Muscle of back (tissue), 13 donors: ENCODE measurements at places on chromosomes 12 and 14.
A peak's percentile ranks its signal among the peaks of the same experiment; 100 is the strongest.

DNA sequence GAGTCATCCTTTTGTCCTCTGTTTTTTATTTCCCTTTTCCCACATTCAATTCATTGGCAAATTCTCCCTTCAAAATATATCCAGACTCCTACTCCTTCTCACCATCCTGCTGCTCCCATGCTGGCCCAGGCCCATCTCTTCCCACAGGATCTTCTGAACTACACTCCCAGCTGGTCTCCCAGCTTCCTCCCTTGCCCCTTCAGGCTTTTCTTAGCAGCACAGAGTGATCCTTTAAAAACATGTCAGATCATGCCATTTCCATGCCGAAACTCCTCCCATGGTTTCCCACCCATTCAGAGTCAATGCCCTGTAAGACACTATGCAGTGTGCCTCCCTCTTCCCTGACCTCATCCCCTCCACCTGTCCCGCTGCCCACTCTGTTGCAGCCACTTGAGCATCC, 2.4 kb upstream of the KRT84 start:
- DNase-seq = no peak

- no peak for DNase-seq
Observed at GRCh38 chr12:131900397-131900796, 6.0 kb downstream of the ULK1 start.

- DNase-seq = no peak
Observed at GRCh38 chr12:41970744-41971143, 173.9 kb downstream of the GXYLT1 start.

DNA sequence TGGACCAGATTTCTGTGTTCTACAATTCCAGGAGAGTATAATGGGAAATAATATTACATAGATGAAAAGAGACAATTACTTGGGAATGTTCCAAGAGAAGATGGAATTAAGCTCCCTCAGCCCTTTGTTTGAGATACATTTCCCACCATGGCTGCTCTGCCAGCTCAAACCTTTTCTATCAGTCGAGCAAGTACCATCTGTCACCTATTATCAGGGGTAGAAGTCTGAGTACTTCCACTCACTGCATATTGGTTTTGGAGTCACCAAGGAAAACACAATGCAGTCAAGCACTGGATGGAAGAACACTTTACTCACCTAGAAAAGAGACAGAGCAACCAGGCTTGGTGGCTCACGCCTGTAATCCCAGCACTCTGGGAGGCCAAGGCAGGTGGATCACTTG, 270.4 kb upstream of the FAR2 start:
- no peak for DNase-seq

DNA sequence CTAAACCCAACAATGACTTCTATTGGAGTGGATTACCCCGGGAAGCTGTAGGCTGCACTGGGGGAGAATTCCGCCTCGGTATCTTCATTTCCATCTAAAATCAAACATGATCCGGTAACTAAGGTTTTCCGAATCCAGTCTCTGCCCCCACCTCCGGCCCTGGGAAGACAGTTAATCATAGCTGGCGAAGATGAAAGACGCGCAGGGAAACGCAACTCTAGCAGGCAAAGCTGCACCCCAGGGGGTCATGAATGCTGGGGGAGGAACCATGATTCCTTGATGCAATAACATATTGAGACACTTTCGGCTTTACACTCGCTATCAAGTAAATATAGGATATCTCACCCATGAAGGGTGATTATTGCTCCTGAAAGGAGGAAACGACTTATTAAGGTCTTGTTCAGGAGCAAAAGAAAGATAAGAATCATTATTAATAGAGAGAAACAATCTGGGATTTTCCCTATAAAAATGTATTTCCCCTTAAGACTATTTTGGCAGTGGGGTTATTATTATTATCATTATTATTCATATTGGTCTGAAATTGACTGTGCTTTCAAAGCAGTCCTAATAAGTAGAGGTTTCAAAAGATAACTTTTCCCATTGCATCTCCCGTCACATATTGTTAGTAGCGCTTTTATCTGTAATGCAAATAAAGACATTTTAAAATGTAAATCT, 614.9 kb downstream of the VRK1 start:
- DNase-seq = no peak

DNA sequence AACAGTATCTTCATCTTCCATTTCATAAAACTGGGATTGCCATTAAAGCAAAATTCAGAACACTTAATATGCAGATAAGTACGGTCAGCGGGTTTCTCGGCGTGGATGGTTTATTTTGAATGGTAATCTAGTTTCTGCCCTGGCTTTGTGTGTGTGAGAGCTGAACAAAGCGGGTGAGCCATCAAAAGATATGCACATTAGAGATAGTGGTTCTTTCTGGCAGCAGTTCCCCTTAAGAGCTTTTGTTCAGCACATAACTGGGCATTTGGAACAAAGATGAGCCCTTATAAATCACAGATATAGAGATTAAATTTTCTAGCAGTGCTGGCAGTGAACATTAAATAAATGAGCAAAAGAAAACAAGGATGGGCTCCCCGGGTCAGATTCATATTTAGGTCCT, 207.5 kb downstream of the CALM1 start:
- DNase-seq = no peak

DNA sequence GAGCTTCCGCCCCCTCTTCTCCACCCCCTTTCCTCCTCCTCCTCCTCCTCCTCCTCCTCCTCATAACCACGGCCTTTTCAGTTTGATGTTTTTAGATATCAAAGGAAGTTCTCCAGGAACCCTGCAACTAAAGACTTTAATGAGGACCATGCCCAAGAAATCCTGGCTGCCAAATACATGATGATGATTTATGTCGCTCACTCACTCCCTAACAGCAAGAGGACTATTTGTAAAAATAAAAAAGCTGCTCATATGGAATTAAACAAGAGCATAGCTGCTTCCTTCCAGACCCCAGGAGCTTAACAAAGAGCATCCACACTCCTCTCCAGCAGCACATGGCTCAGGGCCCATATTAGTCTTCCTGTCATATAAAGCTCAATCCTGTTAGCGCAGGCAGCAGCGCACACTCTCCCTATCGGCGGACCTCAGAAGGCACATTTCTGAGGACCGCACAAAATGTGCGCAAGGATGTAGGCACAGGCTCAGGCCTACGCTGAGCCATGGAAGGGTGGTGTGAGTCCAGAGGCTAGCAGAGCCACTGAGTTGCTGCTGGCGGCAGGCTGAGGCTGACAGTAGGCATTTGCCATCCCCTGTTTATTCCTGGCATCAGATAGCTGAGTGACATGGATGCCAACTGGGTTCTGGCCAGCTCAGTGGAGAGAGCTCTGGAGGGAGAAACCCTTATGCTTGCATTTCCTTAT, 232.8 kb downstream of the MSRB3 start:
- peak; percentile 91 for DNase-seq

DNA sequence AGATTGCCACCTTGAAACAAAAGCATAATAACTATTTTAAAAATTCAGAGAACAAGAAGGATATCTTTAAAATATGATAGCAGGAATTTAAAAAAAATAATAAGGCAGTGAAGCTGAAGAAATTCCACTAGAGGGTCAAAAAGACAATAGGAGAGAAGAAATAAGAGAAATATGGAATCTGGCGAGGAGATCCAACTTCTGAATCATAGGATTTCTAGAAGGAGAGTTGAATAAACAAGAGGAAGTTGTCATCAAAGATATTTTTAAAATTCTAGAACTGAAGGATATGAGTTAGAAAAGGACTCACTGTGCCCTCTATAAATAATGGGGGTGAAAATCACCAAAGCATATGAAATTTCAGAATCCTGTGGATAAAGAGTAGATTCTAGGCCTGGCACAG, 26.8 kb upstream of the TOMM20L start:
- DNase-seq = no peak

- peak; percentile 94 for DNase-seq
Observed at GRCh38 chr14:81436296-81437138, 36.4 kb upstream of the STON2 start.

GRCh38 chr14:103697206-103697602, 18.0 kb downstream of the XRCC3 start:
- DNase-seq = no peak

GRCh38 chr12:16036073-16036472, 124.9 kb downstream of the DERA start:
- no peak for DNase-seq

DNA sequence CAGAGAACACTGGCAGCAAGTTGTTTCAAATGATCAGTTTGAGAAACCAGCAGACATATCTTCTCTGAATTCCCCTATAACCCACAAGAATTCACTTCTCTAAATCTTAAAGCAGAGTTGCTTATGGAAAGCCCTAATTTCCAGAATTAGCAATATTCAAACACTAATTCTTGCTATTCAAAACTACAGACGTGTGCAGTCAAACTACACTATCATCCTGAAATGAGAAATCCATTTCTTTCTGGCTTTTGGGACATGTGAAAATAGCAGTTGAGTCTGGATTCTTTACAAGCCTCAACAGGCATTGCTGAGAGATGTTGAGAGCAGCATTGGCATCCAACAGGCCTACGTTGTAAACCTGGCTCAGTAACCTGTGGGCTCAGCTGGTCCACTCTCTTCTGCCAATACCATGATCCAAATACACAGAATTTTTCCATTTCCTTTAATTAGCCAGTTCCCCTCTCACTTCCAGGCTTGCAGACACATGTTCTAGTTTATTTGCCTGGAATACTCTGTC, 74.6 kb upstream of the TMTC1 start:
- DNase-seq = no peak

DNA sequence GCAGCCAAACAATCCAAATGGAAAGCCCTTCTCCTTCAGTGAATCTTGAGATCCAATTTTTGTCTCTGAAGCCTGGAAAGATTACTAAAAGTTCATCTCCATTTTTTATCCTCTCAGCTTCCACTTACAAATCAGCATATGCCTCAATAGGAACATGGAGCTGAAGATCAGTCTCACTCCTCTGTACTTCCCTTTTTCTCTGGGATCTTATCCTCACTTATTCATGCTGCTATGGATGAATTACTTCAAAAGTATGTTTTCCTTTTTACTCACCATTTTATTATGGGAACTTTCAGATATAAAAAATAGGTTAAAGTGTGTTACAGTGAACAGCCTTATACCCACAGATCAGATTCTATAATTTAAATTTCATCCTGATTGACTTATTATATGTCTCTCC, 14.4 kb upstream of the NTF3 start:
- DNase-seq = no peak

- no peak for DNase-seq
Observed at GRCh38 chr14:55077170-55078151, 26.0 kb downstream of the MAPK1IP1L start.

GRCh38 chr12:10341892-10342509, 34.3 kb downstream of the KLRD1 start:
- DNase-seq = no peak

DNA sequence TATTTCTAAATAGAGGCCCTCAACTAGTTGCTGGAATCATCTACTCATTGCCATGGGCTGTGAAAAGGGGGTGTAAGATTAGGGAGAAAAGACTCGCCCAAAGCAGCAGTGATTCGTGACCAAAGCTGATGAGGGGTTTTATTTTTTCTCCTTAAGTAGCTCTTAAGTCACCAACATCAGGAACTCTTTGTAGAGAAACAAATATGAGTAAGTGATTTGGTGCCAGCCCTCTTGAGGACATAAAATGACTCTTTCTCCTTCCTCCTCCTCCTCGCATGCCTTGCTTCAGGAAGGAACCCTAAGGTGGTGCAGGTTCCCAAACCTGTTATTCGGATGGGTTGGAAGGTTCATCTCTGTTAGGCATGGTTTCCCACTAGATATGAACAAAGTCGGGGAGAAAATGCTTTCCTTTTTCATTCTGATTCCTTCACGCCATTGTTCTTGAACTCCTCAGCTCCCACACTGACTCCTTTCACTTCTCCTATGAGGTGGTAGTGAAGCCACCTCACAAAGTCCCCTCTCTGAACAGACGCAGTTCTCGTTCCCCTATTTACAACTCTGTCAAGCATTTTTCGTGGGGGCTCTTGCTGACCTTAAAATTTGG, 113.4 kb downstream of the ETV6 start:
- DNase-seq = no peak

DNA sequence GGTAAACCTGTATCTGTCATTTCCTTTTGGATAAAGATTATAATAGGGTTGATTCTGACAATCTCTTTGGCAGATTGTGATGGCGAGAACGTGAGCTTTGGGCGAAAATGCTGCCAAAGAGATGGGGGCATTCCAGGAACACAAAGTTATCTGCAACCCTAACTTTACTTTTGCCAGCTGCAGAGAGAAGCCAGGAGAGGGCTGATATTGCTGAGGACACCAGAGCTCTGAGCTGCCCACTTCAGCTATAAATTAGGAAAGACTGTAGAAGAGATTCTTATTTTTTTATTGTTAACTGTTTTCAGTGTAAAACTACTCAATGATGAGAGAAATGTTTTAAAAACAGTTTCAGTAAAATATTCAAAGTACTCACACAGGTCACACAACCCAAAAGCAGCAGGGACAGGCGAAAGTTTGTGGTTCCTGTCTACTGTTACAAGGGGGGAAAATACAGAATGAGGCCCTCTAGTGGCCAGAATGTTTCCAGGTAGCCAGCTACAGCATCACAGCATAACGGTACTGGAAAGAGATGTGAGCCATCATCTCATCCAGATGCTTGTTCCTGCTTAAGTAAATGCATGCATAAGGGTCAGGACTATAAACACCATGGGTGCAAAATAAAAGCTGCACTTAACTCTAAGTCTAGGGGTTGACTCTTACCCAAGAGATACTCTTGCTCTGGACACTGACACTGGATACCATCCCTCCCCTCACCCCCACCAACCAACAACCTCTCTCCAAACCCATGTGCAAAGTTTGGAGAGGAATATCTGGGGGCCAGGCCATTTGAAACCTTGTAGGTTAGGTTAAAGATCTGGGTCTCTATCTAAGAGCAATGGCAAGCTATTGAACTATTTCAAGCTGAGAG, 498.4 kb downstream of the RMST start:
- DNase-seq = no peak

GRCh38 chr14:104878582-104878981, 13.5 kb downstream of the CEP170B start:
- no peak for DNase-seq

- DNase-seq = no peak
Observed at GRCh38 chr12:27545665-27546064, 21.7 kb downstream of the PPFIBP1 start.

DNA sequence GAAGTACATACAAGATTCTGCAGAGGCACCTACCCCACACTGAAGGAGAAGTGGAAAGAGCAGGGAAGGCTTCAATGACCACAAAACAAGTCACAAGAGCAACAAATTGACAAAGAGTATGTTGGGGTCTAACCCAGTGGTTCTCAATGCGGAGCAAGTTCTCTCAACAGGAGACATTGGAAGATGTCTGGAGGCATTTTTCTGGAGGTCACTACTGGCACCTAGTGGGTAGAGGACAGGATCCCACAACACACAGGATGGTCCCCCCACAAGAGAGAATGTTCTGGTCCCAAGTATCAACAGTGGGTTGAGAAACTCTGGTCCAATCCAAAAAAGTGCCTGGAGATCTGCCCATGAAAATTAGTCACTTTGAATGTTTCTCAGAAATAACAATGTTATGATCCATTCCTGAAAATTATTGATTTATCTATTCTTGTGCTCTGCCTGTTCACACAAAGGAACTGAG, 3.4 kb downstream of the SSH1 start:
- no peak for DNase-seq

DNA sequence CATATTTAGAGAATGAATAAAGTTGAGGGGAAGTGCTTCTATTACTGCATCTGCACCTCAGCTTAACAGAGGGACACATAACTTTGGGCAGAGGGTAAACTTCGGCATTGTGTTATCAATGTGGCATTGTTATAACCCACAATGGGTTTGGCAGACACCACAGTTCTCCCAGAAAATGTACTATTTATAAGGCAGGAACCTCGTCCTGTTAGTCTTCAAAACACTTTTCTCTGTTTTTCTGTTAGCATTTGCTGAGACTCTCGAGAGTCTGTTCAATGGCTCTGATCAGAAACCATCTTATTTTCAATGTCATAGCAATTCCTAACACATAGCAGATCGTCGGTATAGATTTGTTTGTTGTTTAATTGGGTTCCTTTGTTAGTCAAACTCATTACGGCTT, 13.9 kb downstream of the PPP1R36 start:
- no peak for DNase-seq
